ENCODE measurements at places on chromosomes 11 and 22.

GRCh38 chr11:123505546-123506299 lies 75.7 kb downstream of the GRAMD1B start:
- DNase-seq: no peak

GRCh38 chr22:42978453-42979103 lies 36.4 kb downstream of the PACSIN2 start:
- DNase-seq: no peak

DNA sequence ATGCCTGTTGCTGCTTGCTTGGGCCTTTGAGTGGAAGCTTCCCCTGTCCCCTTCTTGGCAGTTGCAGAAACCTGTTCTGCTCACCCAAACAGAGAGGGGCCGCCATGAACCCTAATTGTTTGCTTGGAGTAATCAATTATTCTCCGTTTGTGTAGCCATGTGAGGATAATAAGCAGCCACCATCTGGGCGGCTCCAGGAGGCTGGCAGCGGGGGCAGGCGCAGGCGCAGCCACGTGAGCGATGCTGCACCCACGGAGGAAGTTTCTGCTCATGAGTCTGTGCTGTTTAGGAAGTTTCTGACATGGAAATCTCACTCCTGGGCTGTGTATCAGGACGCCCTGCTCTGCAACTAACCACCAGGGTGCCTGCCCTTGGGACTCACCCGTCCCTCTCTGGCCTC lies 90.1 kb downstream of the MPPED1 start:
- no peak for DNase-seq

DNA sequence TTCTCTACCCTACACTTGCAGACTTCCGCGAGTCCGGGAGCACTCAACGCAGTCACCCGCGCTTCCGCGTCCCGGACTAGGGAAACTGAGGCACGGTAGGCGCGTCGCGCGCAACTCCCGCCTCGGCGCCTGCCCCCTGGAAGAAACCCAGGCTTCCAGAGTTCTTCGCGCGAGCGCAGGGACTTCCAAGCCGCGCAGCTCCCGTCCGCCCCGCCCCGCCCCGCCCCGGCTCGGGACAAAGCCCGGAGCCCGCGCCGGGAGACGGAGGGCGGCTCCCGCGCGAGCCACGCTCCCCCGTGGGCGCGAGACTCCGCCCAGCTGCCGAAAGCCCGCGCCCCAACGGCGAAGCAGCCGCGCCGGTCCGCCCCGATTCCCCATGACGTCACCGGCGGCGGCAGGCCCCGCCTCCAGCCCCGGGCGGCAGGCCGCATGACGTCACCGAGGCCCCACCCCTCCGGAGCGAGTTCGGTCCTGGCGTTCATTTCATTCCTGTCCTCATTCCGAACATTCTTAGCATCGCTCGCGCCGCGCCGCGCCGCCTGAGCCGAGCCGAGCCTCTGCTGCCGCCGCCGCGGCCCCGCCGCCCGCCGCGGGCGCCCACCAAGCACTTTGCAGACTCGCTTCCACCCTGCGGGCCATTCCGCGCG lies at the start of gene TEAD1:
TEAD1 (plus strand) TSS at position 498 of the 647 bp plus-strand sequence.
- DNase-seq: peak; percentile 93

- DNase-seq: no peak
Observed at GRCh38 chr11:33970984-33971466, 79.1 kb upstream of the LMO2 start.

- no peak for DNase-seq
Observed at GRCh38 chr11:79960461-79960860, 519.6 kb upstream of the TENM4 start.

DNA sequence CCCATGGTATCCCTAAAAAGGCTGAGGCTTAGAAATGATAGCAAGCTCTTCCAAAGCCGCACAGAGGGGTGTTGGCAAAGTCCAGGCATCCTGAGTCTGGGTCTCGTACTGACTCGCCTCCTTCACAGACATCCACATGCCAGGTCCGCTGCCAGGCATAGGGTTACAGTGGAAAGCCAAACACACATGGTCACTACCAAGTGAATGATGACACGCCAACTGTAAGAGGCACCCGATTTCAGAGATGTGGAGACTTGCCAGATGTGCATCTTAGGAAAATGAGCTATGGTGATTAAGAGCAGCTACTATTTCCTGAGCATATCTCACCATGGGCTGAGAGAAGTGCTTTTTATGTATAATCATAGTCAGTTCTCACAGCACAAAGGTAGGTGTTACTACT lies 314.9 kb downstream of the MIAT start:
- no peak for DNase-seq

GRCh38 chr11:94574193-94574961 lies 7.2 kb downstream of the PIWIL4 start:
- DNase-seq: no peak

- DNase-seq: no peak
Observed at GRCh38 chr11:111462329-111462728, 49.9 kb downstream of the BTG4 start.

- DNase-seq: no peak
Observed at GRCh38 chr22:35070451-35071093, 4.6 kb downstream of the ISX start.

DNA sequence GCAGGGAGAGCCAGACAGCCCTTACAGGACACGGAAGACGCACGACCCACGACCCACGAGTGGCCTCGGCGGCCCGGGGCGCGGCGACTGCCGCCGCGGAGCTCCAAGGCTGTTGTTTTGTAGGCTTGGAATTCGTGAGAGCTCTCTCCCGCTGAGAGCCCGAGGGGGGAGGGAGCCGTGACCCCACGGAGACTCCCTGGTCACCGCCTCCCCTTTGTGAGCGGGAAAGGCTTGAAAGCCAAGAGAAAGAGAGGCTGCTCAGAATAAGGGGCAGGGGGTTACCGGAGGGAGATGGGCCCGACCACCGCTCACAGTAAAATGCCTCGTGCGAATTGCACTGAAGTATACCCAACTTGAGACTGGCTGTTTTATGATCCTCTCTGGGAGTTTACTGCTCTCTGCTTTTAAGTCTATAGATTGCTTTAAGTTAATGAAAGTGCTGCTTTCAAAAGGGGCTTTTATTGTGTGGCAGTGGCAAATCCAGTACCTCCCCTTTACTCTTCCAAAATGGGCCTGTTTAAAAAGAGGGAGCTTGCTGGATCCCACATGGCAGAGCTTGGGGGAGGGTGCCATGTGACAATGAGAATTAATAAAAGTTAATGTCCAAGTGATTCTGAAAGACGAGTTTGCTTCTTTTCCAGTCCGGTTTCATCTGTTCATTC lies 2.9 kb downstream of the PKNOX2 start:
- no peak for DNase-seq

DNA sequence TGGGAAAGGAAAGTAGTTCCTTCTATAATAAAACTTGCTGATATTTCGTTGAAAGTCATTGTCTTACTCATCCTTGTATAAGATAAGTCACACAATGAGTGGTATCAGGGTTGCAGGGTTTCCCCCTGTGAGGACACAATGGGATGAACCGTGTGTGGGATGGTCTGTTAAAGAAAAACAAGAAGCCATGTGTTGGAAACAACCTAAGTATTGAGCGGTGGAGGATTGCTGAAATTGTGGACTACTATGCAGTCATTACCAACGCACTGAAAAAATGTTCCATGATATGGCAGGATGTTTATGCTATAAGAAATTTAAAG lies 28.6 kb downstream of the PTPRJ start:
- DNase-seq: no peak

DNA sequence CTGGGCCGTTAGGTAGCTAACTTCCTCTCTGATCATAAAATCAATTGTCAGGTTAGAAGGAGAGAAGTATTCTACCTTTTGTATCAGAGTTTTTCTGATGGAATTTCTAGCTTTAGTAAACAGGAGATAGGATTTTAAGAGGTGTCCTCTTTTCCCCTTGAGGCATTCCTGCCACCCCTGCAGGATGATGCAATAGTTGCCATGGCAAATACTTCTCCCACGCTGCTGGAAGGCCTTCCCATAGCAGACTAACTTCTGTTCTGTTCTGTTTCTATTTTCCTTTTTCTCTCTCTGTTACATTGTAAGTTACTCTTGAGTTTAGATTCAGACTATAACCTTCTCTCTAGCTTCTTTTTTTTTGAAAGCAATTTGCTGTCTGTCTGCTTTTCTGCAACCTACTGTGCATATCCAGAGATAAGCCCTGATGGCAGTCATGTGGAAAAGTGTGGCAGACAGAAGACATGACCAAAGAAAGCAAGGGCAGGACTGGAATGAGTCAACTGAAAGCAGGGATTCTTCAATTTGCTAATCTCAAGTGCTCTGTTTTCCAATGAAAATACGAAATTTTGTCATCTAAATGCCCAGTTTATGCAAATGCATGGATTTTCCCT lies 679.1 kb downstream of the DLG2 start:
- no peak for DNase-seq

GRCh38 chr11:75823415-75823814 lies 8.4 kb downstream of the UVRAG start:
- DNase-seq: no peak

GRCh38 chr11:126405374-126405773 lies 49.9 kb downstream of the ST3GAL4 start:
- no peak for DNase-seq

GRCh38 chr11:119359365-119360214 lies 13.1 kb upstream of the MFRP start:
- no peak for DNase-seq

- DNase-seq: peak; percentile 51
Observed at GRCh38 chr11:396511-396947, 2.5 kb downstream of the PKP3 start.

DNA sequence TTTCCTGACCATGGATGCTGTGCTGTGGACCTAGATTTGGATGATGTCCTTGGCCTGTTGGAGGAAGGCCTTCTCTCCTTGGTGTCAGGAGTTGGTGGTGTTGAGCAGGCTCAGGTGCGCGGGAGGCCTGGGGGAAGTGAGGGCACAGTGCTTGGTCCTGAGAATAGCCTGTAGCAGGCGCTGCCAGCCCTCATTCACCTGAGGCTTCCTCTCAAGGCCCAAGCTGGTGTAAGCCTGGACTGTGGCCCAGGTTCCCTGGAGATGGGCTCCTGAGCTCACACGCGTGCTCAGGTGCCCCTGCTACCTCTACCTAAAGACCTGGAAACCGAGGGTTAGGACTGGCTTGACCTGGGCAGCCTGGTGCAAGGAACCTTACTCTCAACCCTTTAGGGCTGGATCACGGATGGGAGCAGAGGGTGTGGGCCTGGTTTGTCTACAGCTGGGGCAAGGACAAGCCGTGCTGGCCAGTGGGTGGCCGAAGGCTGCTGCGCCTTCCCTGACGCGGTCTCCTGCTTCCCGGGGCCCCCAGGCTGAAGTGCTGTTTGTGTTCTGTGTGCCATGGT lies 7.8 kb upstream of the GRAMD4 start:
- no peak for DNase-seq

GRCh38 chr11:69542314-69543168 lies 61.1 kb downstream of the LINC01488 start:
- DNase-seq: no peak

DNA sequence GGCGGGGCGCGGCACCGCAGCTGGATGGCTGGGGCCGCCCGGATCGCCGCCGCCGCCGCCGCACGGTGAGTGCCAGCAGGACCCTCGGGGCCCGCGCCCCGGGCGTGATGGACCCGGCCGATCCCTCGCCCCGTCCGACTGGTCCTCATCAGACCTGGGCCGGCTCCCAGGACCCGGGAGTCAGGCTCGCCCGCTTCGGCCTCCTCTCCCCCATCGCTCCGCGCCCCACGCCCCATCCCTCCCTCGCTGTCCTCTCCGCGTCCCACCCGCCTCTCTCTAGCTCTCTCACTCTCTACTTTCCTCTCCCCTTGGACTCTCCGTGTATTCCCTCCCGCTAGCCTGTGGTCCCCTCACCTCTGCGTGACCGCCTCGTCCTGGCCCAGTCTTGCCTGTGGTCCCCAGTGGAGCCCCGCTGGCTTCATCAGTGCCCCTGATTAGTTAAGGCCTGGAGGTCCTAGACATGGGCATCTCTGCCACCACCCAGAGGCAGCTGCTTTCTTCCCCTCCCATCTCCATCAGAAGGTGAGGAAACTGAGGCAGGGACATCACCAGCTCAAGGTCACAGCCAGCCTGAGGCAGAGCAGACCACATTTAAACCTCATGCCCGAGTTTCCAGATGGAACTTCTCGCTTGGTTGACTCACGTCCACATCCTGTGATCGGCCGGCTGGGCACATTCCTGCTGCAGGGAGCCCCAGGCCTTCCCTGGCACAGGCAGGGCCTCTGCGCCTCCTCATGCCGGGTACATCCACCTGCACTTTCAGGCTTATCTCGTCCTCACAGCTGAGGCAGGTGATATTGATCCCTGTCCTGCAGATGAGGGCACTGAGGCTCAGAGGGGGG lies 429 bp downstream of the SLC39A13 start:
- DNase-seq: no peak

DNA sequence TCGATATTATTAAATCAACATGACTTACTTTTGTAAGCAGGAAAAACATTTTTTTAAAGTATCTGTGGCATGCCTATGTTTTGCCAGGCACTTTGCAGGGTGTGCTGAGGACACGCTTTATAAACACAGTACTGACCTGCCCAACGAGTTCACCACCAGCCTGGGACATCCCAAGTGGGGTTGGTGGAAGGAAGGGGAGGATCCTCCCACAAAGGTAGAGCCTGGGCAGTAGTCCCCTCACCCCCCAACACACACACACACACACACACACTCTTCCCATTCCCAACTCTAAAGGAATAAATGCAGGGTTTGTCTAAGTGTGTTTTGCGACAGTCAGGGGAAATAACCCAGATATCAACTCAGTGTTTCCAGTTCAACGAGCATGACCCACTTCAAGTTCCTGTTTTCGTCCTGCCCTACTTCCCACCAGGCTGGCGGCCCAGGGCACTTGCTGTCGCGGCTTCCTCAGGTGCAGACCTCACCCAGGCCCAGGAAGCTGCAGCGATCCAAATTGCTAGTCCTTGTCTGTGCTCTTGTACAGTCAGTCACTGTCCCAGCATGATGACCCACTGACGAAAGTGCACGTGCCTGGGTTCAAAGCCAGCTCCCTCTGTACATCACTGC lies 3.1 kb downstream of the CERK start:
- no peak for DNase-seq

DNA sequence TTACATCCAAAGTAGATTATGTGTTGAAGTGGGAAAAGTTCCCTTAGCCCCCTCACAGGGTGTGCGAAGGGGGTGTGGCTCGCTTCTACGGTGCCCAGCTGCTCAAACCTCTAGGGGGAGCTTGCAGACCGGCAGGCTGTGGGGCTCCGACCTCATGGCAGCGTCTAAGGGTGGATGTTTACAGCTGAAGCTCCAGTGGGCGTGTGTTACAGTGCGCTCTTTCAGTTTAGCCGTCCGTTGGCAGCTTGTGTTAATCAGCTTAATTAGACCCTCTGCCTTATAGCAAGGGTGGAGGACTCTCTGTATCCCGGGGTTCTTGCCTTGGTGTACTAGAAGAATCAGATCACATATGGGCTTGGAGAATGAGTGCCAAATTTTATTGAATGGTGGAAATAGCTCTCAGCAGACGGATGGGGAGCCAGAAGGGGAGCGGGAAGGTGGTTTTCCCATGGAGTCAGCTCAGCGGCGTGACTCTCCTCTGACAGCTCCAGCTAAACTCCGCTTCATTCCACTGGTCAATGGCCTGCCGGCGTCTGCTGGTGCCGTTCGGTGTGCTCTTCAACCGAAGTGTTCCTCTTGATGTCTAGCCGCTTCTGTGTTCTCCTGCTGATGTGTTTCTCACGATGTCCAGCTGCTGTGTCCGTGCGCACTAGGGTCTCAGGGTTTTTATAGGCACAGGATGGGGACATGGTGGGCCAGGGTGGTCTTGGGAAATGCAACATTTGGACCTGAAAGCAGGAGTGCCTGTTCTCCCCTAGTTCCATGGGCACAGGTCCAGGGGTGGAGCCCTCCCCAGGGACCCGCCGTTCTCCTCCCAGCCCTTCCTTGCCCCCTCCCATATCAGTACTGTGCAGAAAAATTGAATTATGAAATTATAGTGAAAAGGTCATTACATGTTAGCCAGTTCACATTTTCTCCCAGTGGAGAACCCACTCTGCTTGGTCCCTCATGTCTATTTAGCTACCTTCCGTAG lies 28.6 kb upstream of the OR10G7 start:
- peak; percentile 52 for DNase-seq

- DNase-seq: no peak
Observed at GRCh38 chr11:103486604-103487003, 377.4 kb downstream of the DYNC2H1 start.
